ENCODE measurements at places on chromosomes 1 and 21.
A peak's percentile ranks its signal among the peaks of the same experiment; 100 is the strongest.

DNA sequence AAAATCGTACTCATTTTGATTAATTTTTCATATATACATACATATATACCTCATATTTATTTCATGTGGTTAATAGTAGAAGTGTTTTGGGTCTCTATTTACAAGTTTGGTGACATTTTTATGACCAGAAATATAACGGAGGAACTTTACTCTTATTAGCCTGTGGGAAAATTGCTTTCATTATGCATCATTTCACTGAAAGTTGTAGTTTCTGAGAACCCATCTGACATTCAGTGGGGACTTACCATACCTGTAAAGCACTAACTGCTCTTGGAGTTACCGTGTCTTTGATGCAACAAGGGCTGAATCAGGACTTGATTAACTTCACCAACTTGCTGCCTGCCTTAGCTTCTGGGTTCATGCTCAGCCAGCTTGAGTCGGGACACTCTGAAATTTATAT is 49.9 kb upstream of the ITPKB start:
- no peak for DNase-seq

- no peak for DNase-seq
Measured at GRCh38 chr1:208569181-208569580, 325.0 kb upstream of the PLXNA2 start.

DNA sequence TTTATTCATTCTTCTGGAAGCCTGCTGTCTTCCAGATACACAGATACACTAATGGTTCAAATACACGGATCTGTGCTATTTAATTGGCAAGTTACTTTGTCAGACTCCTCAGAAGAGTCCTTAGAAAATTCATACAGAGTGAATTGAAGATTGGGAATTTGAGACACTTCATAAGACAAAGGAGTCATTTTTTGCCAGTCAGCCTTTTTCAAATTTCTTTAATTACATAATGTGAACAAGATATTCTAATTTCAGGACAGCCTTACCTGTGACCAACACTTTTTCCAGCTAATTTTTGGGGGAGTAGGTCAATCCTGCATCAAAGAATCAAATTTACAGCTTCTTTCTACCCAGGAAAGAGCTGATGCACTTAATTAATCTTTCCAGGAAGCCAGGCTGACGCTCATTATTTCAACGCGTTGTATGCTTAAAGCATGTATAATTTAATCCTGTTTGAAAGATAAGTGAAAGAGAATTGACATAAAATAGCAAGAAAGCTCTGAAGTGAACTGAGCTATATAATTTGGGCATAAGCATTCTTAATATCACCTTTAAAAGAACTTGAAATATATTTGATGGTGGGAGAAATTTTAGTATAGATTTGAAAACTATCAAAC is 12.8 kb upstream of the NRIP1 start:
- DNase-seq = no peak

DNA sequence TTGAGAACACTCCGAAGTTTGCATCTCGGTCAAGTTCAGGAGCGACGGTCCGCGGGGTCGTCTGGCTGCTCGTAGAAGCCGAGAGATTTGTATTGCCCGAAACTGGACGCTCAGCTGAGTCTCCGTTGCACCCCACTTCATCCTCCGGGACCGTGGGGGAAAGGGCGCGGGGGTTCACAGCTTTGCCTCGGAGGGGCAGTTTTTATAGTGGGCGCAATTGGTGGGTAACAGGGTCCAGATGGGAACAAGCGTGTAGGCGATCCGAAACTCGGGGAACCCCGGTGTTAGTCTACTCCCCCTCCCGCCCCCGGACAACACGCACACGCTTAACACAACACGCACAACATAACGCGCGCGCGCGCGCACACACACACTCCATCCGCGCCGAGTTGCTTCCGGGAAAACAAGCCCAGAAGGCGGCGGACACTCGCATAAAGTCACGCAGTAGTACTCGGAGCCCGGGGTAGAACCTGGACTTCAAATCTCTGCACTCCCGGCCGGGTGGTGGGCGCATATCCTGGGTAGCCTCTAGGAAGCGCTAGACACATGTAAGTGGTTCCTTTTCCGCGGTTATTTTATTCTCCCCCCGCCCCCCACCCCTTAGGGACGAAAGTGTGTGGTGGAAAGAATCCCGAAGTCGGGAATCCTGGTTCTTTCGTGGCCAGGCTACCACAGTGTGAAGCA is 1.1 kb upstream of the JUN start:
- DNase-seq = peak; percentile 76

GRCh38 chr1:221141606-221142285 is 262.5 kb downstream of the HLX start:
- no peak for DNase-seq

DNA sequence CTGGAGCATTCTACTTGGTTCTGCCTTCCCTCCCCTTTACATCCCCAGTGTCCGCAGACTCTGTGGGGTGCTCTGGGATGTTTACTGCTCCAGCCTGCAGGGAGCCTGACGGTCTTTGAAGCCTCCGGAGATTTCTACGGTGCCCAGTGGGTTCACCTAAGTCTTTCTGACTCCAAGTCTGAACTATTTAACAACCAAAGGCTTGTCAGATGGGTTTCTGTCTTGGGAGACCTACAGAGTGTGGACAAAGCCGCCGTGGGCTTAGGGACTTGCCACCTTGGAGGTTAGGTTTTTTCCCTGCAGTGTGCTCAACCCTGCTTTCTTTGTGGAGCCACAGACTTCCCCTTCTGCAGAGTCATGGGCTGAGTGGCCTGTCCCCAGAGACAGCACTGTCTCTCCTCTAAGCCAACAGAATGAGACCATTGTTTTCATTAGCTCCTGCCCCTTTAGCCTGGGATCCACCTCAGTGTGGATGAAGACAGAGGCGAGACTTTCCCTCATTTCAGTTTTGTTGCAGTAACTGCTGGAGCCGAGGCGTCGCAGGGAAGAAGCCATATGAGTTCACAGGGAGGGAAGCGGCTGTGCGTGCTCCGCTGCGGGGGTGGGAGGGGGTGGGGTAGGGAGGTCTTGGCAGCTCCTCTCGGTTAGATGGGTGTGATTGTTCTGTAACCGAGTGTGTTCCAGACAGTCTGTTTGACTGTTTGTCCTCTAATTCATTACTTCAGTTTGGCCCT is 120.7 kb downstream of the CNIH3 start:
- no peak for DNase-seq

GRCh38 chr1:192225703-192226102 is 67.4 kb downstream of the RGS18 start:
- no peak for DNase-seq

DNA sequence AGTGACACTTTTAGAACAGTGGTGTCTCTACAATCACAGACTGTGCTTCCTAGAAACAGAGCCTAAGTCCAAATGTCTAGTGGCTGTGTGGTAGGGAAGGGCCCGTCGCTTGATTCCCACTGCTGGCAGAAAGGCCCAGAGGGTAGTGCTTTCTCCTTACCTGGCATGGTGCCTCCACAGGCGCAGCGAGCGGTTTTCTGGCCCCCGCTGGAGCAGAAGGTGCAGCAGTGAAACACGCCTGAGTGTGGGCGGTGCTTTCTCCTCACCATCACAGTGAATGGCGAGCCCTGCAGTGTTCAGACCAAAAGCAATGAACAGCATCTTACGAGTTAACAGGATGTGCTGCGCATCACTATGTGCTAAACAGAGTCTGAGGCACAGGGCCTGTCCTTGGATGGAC is 8.3 kb downstream of the TRIM45 start:
- no peak for DNase-seq

DNA sequence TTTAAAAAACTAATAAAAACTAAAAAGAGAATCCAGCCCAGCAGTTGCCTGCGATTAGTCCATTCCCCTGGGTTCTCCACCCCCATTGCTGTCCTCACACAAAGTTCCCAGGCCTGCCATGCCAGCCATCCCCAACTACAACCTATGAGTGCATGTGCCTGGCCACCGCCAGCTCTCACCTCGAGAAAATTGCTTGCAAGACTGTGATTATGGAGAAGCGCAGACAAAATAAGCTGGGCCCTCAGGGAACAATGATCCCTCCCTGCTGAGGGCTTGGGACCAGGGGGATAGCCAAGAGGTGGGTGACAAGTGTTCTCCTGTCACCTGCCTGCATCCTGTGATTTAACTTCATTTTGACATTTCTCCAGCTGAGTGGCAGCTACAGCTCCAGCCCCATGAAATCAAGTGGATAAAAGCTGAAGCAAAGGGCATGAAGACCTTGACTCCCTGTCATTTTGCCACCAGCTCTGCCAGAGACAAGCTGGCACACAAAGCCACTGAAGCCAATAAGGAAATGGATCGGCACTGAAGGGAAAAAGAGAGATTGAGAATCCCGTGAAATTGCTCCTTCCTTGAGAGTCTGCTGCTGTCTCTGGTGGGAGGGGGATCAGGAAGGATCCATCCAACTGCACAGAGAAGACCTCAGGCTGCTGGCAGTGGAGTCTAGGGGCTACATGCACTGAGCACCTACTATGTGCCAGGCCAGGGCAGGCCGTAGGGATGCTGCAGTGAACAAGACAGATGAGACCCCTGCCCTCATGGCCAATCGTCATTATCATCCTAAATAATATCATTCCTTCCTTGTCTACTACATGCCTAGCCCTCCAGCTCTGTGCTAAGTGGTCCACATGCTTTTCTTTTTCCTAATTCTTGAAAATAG is 40.7 kb downstream of the MATN1 start:
- no peak for DNase-seq

- DNase-seq = no peak
Measured at GRCh38 chr1:30274976-30275621, 448.3 kb downstream of the MATN1 start.

DNA sequence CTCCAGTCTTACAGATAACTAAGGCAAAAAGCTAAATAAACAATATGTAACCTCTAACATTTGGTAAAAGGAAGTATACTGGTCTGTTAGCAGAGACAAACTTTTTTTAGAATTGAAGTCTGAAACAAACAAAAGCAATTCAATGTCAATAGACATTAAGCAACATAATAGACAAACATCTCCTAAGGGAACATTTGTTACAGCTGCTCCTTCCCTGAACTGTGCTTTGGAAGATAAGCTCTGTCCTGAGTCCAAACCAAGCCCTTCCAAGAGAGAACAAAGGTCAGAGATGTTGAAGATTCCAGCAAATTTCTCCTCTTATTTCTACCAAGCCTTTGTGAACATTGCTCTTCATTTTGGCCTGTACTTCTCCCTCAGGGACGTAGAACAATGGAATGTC is 25.3 kb downstream of the FMO2 start:
- DNase-seq = no peak

DNA sequence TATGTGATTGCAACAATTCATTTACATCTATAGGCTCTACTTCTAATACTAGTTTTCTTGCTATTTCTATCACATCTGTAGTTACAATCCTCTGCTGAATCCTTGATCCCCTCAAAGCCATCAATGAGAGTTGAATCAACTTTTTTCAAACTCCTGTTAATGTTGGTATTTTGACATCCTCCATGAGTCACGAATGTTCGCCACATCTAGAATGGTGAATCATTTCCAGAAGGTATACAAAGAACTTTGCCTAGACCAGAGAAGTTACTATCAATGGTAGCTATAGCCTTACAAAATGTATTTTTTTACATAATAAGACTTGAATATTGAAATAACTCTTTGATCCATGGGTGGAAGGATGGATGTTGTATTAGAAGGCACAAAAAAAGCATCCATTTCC is 110.0 kb downstream of the AMY1C start:
- DNase-seq = no peak

DNA sequence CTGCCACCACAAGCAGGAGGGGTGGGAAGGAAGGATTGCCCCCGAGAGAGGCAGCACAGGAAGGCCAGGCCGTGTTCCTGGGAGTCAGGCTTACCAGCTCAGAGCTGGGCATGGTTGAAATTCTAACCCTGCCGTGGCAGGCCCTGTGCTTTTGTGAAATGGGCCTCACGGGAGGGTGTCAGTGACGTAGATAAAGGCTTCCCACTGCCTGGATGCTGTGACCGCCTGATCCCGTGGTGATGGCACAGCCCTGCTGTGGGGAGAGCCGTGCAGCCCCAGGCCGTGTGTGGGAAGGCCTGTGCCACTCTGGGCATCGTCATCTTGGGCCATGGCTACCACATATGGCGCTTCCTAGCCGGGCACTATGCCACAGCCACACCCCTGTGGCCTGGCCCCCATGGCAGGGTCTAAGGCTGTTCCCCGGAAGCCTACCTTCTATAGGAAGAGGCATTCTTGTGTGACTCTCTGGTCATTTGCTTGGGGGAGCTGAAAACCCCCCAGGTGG is 161.3 kb downstream of the PCBP3 start:
- DNase-seq = no peak

DNA sequence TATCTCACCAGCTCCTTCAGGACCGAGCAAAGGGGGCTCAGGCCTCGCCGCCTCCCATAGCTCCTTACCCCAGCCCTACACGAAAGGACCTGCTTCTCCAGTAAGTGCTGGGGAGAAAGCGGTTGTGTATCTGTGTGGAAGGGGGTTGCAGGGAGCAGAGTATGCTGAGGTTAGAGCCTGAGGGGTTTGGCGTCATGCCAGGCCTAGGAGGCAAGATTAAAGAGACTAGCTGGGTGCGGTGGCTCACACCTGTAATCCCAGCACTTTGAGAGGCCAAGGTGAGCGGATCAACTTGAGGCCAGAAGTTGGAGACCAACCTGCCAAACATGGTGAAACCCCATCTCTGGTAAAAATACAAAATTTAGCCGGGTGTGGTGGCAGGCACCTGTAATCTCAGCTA is 14.1 kb upstream of the RASSF5 start:
- DNase-seq = no peak

- peak; percentile 13 for DNase-seq
Measured at GRCh38 chr1:223143537-223144248, 645 bp upstream of the TLR5 start.

DNA sequence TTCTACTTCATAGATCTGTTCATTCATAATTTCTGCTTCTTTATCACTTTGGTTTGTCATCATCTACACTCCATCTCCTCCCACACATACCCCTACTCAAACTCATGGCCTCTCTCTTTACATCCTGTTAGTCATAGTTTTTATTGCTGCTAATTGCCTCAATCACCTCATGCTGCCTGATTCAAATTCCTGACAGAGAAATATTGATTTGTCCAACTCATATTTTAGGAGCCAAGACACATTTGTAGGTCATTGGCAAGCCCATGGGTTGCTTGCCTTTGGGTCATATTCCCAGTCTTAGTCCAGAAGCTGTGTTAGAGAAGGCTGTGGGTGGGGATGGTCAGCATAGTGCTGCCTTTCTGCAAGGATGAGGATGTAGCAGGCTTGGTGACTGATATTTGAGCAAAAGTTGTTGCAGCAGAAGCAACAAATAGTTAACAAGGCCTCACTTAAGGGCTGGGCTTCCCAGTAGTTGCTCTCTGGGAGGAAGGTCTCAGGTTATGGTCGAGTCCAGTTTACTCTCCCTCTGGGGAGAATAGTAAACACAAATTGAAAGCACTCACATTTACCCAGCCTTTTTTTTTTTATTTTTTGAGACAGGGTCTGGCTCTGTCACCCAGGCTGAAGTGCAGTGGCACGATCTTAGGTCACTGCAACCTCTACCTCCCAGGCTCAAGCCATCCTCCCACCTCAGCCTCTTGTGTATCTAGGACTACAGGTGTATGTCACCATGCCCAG is 22.4 kb upstream of the EPS15 start:
- DNase-seq = no peak

GRCh38 chr1:88655685-88656299 is 28.3 kb upstream of the PKN2 start:
- DNase-seq = no peak

- no peak for DNase-seq
Measured at GRCh38 chr1:40799351-40799867, 15.8 kb downstream of the KCNQ4 start.

- no peak for DNase-seq
Measured at GRCh38 chr1:159895836-159896545, 4.0 kb downstream of the CFAP45 start.

GRCh38 chr1:222736972-222737371 is at the start of gene FAM177B:
Gene FAM177B (plus strand): TSS chr1:222737202. CDS start chr1:222746546, 9,344 bp downstream.
- no peak for DNase-seq

Measured in stimulated activated CD8-positive, alpha-beta memory T cell treated with anti-CD3 and anti-CD28 coated beads, Interleukin-2, amount 100 ng/mL, for 1 hour (primary cell).